ENCODE measurements at places on chromosomes 5 and 9.

- no peak overlapping the region for H3K27ac ChIP-seq
- no peaks in the 10 kb centered on the region for H3K27me3 ChIP-seq
- H3K36me3 ChIP-seq = no peaks in the 10 kb centered on the region
- H3K4me1 ChIP-seq = no peaks in the 10 kb centered on the region
- no peak for DNase-seq
Measured at GRCh38 chr9:34151398-34151797, 24.9 kb upstream of the DCAF12 start.

- no peaks in the 10 kb centered on the region for H3K36me3 ChIP-seq
- DNase-seq = no peak
- H3K4me1 ChIP-seq = peaks cover 8% of the 10 kb centered on the region
- H3K4me3 ChIP-seq = no peak overlapping the region
- no peaks in the 10 kb centered on the region for H3K27me3 ChIP-seq
Measured at GRCh38 chr9:136020206-136020605, 59.0 kb upstream of the UBAC1 start.

DNA sequence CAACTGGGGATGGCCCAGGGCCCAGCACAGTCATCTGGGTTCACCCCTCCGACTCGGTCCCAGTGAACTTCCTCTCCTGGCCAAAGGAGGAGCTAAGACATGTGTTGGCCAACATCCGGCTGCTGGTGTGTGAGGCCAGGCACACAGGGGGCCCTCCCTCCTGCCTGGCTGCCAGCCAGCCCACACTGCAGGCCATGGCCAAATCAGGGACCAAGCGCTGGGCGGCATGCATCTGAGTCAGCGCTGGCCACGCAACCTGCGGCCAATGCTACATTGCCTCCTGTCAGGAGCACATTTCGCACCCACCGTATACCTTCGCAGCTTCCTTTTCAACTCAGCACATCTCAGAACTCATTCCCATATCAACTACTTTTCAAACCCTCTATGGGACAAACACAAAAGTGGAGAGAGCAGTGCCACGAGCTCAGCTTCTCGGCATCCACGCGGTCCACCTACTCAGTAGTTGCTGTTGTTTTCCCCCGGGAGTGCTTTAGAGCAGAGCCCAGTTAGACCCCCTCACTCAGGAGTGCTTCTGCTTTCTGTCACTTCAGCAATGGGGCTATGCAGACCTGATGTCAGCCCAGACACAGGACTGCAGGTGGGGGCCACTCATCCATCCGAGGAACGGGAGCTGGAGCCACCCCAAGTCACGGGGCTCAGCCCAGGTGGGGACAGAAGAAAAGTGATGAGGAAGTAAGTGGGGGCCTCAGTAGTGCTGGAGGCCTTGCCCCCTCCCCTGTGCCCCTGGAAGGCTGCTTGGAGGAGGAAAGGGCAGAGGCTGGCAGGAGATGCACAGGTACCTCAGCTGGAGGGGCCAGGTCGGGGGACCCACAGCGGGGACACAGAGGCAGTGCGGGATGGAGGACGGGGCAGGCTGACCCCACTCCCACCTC lies 13.9 kb downstream of the NINJ1 start:
- H3K36me3 ChIP-seq = peaks cover 31% of the 10 kb centered on the region
- peaks cover 31% of the 10 kb centered on the region for H3K4me1 ChIP-seq
- peak; percentile 98 for DNase-seq
- no peak overlapping the region for H3K4me3 ChIP-seq

- no peak overlapping the region for H3K27ac ChIP-seq
- H3K4me3 ChIP-seq = no peak overlapping the region
- no peaks in the 10 kb centered on the region for H3K4me1 ChIP-seq
- no peak for DNase-seq
Measured at GRCh38 chr5:175517824-175518450, 39.6 kb downstream of the SFXN1 start.

DNA sequence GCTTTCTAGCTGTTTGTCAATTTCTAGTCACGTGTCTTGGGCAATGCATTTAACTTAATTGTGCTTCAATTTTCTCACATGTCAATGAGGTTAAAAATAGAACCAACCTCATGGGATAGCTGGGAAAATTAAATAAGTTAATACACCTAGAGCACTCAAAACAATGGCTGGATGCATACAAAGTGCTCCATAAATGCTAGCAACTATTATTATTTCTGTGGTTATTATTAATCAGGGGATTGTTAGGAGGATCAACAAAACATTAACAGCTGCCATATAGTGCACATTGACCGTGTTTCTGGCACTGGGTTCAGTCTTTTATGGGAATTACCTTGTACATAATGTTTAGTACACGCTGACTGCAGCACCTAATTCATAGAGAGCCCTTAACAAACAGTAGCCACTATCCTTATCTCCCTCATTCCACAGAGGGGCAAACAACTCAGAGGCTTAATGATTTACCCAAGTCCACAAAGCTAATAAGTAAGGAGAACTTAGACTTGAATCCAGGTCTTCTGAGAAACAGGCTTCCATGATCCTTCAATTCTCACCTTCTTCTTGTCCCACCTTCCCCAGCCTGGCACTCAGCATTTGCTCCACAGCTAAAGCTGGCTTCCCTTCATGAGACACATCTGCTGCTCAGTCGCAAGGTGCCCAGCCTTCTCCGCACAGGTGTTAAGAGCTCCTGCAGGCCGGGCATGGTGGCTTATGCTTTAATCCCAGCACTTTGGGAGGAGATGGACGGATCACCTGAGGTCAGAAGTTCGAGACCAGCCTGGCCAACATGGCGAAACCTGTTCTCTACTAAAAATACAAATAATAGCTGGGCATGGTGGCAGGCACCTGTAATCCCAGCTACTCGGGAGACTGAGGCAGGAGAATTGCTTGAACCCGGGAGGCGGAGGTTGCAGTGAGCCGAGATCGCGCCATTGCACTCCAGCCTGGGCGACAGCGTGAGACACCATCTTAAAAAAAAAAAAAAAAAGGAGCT lies 137.4 kb upstream of the ABCA1 start:
- no peaks in the 10 kb centered on the region for H3K27me3 ChIP-seq
- no peak for DNase-seq
- H3K36me3 ChIP-seq = no peaks in the 10 kb centered on the region
- no peak overlapping the region for H3K4me3 ChIP-seq

DNA sequence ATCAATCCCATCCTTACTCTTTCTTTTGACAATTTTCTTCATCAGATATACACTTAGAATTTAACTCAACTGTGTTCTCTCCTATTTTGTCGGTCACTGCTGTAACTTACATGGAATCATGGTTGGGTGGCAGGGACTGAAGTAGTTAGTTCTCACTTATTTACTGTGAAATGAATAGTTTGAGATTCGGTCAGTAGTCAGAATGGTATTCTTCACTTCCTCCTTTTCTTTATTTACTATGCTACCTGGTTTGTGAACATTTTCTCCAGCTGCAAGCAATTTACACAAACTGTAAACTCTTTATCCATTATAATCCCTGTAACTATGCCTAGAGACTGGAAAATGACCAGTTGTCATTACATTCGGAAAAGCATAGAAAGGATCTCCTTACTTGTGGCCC lies 41.5 kb upstream of the GDNF start:
- H3K4me3 ChIP-seq = no peak overlapping the region
- H3K27me3 ChIP-seq = no peaks in the 10 kb centered on the region
- DNase-seq = no peak
- H3K27ac ChIP-seq = no peak overlapping the region
- H3K36me3 ChIP-seq = no peaks in the 10 kb centered on the region

DNA sequence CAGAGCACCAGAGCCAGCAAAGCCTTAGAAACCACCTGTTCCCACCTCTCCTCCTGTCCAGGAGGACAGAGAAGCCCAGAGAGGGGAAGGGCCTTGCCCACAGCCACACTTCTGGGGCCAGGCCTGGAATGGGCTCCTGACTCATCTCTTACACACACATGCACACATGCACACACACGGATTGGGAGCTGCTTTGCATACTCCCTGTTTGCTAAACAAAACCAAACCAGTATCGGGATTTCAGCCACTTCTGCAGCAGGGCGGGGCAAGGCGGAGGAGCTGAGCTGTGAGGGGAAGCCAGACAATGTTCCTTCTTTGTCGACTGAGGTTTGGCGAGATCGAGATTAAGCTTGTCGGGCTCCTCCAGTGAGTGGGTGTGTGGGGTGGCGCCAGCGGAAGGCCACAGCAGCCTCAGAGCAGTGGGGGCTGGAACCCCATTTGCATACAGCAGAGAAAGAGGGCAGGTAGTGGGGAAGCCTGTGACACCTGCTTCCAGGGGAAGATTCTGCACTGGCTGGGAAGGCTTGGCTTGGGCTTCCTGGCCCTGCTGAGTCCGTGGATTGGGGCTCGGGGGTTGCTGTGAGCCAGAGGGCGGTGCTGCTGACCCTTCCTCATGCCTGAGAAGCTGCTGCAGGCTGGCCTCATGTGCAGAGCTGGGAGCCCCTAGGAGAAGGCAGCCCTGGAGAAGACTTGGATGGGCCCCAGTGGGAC lies 16.1 kb downstream of the GFI1B start:
- H3K27me3 ChIP-seq = peaks cover 81% of the 10 kb centered on the region
- H3K36me3 ChIP-seq = no peaks in the 10 kb centered on the region

DNA sequence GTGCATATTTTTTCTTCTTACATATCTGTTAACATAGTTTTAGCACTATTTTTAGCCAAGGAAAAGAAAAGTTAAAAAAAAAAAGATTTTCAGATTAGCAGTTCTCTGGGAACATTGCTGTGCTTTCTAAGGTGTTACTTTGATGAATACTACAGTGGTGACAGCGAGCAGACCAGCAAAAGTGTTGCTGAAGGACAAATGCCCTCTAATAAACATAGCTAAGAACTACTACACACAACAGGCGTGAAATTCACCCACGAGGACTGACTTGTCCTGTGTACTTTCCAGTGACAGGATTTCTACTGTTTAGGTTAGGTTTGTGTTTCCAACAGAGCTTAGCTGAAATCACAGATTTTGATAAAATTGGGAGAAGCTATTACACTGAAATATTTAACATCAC lies 153.8 kb downstream of the HCN1 start:
- H3K27ac ChIP-seq = no peak overlapping the region
- no peaks in the 10 kb centered on the region for H3K36me3 ChIP-seq
- no peaks in the 10 kb centered on the region for H3K27me3 ChIP-seq
- no peak for DNase-seq

DNA sequence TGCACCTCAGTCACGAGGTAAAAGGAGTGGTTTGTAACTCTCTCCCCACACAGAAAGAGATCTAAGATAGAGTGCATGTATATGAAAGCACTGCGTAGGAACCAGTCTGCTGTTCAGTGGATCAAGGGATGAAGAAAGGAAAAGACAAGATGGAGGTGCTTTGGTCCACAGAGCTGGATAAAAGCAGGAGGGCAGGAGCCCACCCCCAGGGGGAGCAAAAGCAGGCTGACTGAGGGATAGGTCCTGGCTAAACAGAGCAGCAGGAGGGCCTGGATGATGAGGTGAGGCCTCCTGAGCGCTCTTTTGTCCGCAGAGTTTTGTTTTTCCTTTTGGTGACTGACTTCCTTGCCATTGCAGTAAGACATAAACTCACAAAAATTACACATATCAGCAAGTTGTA lies 293.5 kb upstream of the C9orf72 start:
- H3K4me3 ChIP-seq = no peak overlapping the region
- H3K4me1 ChIP-seq = no peaks in the 10 kb centered on the region
- no peaks in the 10 kb centered on the region for H3K27me3 ChIP-seq

DNA sequence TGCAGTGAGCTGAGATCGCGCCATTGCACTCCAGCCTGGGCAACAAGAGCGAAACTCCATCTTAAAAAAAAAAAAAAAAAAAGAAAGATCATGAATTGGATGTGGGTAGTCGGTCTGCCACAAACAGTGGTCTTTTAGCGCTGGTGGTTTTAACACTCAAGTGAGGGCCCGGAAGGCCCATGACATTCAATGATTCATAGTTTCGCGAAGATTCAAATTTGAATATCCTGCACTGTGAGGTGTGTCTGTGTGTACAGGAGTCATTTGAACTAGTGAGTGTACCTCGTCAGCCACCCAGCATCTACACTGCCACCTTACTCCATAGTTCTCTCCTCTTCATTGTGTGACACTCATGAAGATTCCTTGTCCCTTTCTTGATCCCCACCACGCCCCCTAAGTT lies 41.3 kb downstream of the CFAP77 start:
- H3K36me3 ChIP-seq = no peaks in the 10 kb centered on the region
- H3K4me3 ChIP-seq = no peak overlapping the region
- H3K27ac ChIP-seq = no peak overlapping the region

DNA sequence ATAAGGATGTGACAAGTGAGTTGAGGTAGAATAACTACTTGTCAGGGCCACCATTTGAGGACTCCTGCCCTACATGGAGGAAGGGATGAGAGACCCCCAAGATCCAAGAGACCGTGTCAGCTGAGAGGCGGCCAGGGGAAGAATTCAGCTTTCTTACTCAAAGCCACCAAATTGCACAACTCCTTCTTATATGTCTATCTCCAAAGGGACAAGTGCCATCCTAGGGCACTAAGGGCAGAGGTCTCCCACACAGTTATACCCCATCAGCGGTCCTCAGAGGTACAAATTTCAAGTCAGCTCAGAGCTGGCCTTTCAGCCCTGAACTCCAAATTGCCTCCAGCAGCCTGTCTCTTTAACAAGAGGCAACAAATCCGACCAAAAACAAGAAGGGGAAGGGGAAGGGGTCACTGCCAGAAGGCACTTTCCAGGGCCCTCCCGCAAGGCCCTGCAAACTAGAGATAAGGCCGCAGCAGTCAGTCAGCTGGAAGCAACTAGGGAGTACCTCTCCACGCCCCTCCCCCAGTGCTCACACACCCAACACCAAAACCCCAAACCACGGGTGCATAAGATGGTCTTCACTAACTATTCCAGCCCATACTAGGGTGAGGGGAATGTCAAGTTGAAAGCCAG lies 6.1 kb upstream of the STOML2 start:
- no peak overlapping the region for H3K4me3 ChIP-seq
- peaks cover 46% of the 10 kb centered on the region for H3K36me3 ChIP-seq
- DNase-seq = no peak
- H3K27ac ChIP-seq = peak overlapping the region; percentile 100
- peaks cover 4% of the 10 kb centered on the region for H3K4me1 ChIP-seq

DNA sequence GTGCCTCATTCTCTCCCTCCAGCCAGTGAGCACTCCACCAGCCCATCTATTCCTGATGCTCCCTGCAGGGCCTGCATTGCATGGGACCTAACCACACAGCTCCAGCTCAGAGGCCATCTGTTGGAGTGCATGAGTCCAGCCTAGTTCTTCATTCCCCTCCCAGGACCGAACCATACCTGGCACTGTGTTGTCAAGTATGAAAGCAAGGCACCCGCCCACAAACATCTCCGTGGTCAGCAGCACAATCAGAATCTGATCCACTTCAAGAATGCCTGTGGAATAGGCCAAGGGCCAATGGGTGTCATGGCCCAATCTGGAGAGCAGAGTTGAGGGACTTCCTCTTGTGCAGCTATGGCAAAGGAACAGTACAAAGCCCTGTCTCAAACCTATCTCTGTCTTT lies 5.9 kb downstream of the SLC23A1 start:
- H3K27ac ChIP-seq = no peak overlapping the region
- H3K27me3 ChIP-seq = no peaks in the 10 kb centered on the region
- no peak overlapping the region for H3K4me3 ChIP-seq
- H3K4me1 ChIP-seq = peaks cover 9% of the 10 kb centered on the region
- peaks cover 7% of the 10 kb centered on the region for H3K36me3 ChIP-seq

DNA sequence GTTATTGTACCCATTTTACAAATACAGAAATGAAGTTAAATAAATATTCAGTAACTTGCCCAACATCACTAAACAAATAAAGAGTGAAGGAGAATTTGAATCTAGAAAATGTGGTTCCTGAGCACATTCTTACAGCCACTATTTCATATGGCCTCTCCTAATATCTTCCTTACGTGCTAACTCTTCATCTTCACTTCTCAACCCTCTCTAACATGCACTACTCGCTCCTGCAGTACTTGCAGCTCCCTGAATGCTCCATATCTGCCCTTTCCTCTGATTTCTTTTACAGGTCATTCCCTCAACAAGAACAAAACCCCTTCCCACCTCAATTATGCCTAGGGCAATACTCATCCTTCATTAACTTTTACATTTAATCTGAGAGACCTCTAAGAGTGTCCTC lies 711.5 kb downstream of the CETN3 start:
- no peak overlapping the region for H3K4me3 ChIP-seq
- no peaks in the 10 kb centered on the region for H3K27me3 ChIP-seq
- no peaks in the 10 kb centered on the region for H3K4me1 ChIP-seq
- no peak for DNase-seq
